ENCODE measurements at places on chromosomes 16 and 17.

DNA sequence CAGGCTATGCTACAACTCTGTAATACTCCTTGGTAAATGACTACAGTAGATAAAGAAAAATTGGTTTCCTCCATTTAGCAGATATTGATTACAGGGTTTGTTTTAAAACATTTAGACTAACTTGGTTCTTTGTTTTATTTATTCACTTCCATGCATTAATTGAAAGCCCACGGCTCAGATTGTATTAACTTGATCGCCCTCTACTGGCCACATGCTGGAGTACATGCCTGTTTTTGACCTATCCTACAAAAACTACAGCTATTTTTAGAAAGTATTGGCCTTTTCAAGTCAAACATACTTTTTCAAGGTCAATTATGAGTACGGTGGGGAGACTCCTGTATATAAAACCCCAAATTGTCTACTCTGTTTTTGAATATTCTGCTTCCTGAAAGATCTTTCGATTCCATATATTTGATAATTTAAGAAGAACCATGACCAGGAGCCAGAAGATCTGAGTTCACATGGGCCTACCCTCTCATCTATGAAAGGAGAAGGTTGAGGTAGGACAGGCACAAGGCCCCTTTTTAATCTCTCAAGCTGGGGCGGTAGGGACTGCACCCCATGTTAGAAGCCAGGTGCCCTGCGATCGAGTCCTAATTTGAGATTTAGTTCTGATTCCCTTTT lies 51.8 kb downstream of the CA10 start:
- DNase-seq = peak; percentile 29

- no peak for DNase-seq
Observed at GRCh38 chr16:817001-817906, 16.7 kb upstream of the GNG13 start.

GRCh38 chr16:8887952-8888560 lies 5.9 kb downstream of the LITAFD start:
- DNase-seq = peak; percentile 54

- DNase-seq = no peak
Observed at GRCh38 chr17:29341726-29342125, 47.8 kb upstream of the NUFIP2 start.

DNA sequence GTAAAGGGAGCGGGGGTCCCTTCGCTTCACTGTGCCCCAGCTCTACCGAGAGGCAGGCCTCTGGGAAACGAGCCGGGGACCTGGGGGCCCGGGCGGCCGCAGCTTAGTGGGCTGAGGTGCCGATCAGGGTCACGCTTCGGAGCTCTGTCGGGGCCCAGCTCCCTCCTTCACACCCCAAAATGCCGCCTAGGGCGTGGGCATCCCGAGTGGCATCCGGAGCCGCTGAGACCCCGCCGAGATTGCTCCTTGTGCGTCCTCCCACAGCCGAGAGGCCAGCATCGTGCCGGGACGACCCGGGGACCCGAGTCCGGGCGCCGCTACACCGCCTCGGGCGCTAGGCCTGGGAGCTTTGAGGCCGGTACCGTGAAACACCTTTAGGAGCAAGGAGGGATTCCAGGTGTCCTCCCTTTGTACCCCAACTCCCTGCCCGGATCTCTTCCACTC lies 1.3 kb downstream of the SALL1 start:
- no peak for DNase-seq

DNA sequence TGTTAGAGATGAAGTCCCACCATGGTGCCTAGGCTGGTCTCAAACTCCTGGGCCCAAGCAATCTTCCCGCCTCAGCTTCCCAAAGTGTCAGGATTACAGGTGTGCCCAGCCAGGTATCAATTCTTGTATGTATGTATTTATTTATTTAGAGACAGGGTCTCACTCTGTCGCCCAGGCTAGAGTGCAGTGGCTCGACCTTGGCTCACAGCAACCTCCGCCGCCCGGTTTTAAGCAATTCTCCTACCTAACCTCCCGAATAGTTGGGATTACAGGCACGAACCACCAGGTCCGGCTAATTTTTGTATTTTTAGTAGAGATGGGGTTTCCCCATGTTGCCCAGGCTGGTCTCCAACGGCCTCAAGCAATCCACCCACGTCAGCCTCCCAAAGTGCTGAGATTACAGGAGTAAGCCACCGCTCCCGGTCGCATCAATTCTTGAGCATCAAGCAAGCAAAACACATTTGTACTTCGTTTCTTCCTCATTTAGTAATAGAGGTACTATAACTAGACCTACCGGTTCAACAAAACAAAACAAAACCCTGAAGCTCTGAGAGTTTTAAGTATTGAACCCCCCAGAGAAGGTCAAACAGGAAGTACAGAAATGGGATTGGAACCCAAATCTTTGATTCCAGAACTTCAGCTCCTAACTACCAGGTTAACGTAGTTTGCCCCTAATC lies 1.0 kb upstream of the ZNF500 start:
- no peak for DNase-seq

GRCh38 chr16:30998852-30999761 lies 11.3 kb downstream of the STX1B start:
- no peak for DNase-seq

GRCh38 chr17:34711646-34712045 lies 132.3 kb downstream of the TMEM132E start:
- DNase-seq = peak; percentile 40

- no peak for DNase-seq
Observed at GRCh38 chr16:71472051-71472450, 10.0 kb upstream of the ZNF23 start.

- DNase-seq = no peak
Observed at GRCh38 chr17:51434434-51435170, 174.3 kb downstream of the UTP18 start.

GRCh38 chr17:68428498-68429172 lies 28.7 kb downstream of the WIPI1 start:
- DNase-seq = peak; percentile 84

DNA sequence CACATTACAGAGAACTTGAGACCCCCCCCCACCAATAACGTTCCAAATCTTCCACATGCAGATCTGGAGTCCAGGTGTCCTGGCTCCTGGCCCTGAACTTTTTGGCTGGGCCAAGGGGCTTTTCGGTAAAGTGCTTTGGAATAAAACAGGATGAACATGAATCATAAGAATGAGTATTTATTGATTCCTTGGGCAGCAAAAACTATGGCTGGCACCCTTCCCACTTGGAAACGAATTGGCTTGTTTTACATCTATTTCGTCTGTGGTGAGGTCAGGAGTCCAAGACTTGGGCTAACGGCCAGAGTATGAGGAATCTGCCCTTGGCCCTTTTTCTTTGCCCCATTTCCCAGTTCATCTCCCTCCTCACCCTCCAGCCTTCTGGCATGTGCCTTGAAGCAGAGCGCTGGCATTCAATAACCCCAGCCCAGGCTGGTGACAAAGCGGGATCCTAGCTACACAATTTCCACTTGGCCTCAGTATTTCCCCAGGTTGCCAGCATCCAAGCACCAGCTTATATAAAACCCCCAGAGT lies 4.1 kb upstream of the UBTF start:
- no peak for DNase-seq

GRCh38 chr16:75196836-75197235 lies 10.1 kb downstream of the CTRB2 start:
- no peak for DNase-seq

GRCh38 chr17:67160791-67161190 lies 84.2 kb downstream of the HELZ start:
- no peak for DNase-seq

DNA sequence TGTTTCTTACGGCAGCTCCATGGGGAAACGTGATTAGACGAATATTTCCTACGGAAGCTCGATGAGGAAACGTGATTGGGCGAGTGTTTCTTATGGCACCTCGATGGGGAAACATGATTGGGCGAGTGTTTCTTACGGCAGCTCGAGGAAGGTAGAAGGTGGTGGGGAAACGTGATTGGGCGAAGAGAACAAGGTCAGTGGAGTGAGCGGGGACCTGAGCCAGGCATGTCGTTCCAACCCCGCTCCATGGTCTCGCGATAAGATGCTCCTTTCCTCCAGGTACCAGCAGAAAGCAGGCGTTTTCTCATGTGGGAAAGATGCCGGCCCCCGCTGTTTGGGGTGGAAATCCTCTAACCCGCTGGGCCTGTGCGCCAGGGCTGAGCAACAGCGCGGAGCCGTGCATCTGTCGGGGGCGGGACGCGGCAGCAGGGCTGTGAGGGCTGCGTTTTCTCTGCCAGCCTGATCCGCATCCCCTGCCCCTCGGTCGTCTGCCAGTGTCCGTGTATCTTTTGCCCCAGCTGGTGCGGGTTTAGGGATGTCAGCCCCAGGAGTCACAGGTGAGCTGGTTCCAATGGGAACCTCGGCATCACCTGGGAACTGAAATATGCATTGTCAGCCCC lies 25.6 kb upstream of the DOC2B start:
- no peak for DNase-seq

DNA sequence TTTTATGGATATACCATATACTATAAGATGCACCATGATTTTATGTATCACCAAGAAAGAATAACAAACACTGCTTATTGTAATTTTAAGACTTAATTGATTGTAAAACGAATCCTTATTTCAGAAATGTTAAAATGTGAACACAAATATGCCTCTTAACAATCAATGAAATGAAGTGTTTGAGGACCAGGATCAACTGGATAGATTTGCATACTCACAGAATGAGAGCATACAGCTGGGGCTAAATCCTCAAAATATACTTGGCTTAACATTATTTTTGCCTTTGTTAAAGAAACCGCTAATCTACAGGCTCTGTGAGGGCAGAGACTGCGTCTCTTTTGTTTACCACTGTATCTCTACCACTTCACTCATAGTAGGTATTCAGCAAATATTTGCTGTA lies 93.6 kb downstream of the SPACA3 start:
- DNase-seq = peak; percentile 38

DNA sequence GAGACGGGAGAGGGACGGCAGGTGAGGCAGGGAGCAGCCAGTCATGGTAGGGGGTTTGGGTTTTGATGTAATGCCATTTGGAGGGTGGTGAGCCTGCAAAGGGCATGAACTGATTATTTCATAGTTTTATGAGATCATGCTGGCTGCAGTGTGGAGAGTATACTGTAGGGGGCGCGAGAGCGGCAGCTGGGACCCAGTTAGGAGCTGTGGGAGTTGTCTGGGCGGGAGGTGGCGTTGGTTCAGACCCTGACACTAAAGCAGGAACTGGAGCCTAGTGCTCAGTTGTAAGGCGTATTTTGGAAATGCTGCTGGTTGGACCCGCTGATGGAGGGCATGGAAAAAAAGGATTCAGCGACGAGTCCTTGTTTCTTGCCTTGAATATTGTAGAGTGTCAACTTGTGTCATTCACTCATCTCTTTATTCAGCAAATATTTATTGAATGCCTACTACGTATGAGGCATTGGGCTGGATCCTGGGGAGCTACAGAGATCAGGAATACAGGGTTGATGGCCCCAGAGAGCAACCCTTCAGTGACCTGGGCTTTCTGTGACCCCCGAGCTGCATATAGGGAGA lies 23.7 kb upstream of the KDM8 start:
- DNase-seq = no peak

DNA sequence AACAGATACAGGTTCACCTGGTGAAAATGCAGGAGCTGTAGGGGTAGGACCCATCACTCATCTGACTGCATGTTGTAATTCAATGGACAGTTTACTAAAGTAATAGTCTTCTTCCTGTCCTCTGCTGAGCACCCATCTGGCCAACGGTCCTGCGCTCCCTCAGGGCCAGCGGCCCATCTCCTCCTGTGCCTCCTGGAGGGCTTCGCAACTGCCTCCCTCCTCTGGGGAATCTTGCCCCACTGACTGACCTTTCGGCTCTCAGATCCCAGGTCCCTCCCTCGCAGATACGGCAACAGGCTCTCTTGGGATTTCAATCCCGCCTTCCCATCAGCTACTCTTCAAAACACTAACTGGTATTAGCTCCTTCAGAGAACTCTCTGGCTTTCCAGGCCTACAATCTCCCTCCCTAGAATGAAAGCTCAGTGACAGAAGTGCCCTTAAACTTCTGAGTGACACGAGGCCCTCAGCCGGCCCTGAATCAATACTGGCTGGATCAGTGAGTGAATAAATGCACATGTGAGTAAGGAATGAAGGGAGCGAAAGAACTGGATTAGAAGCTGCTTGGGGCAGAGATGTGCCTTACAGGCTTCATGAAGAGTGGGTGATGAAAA lies 1.3 kb downstream of the PEMT start:
- DNase-seq = no peak

GRCh38 chr16:87628940-87629339 lies 26.6 kb downstream of the JPH3 start:
- no peak for DNase-seq

- peak; percentile 55 for DNase-seq
Observed at GRCh38 chr17:8176197-8176940, at the start of gene TMEM107. Gene TMEM107, minus strand, starts transcription at chr17:8176380. Its CDS starts 94 bp downstream, at chr17:8176286.

DNA sequence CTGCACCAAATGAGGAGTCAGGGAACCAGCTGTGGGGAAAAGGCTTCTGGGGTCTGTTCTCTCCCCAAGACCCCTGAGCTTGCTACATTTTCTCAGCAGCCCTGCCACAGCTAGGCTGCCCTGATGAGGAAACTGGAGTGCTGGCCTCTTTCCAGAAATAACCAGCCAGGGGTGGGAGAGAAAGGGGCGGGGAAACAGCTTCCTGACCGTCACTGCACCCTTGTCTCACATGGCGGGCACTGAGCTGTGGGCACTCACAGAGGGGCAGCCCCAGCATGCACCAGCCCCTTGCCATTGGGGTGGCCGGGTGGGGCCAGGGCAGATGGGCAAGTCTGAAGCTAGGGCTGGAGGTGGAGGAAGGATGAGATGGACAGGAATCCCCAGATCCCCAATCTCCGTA lies 2.9 kb downstream of the SRL start:
- DNase-seq = no peak

DNA sequence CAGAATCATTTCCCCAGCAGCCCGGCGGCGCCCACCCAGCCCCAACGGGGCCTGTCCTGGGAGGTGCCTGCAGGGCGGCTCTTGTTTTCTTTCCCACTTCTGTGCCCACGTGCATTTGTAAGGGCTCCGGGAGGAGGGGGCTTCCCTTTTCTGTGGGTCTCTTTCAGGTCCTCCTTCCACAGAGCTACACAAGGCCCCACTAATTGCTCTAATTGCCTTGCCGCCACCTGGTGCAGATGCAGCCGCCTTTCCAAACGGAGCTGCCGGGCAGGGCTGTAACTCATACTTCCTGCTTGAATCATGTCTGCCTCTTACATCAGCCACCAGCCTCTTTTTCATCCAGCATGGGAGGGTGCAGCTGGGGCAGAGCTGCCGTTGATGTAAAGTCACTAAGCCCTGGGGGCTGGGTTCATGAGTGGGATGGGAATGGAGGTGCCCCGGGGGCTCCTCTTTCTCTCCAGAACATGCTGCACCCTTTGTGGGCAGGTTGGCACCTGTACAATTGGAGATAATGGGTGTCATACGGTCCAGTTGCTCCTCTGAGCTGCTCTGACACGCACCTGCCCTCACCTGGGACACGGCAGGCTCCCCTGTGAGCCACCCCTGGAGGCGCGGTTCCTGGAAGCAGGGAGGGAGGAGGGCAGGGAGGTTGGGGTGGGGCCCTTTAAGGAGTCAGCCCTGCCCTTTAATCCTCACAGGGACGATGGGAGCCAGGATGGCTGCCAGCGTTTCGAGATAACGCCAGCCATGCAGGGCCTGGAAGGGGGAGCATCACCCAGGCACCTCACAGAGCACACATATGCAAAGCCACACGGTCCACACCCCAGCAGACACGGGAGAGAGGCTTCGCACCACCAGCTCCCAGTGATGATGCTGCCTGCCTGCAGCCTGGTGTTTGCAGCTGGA lies 41.1 kb upstream of the KLHDC4 start:
- DNase-seq = peak; percentile 32

- no peak for DNase-seq
Observed at GRCh38 chr16:59330019-59330670, 596.0 kb upstream of the GOT2 start.

- DNase-seq = no peak
Observed at GRCh38 chr17:12256380-12256995, 235.8 kb downstream of the MAP2K4 start.

- peak; percentile 48 for DNase-seq
Observed at GRCh38 chr17:42679492-42680330, 1.9 kb downstream of the CCR10 start.

All from NCI-H2029 (cell line).